ENCODE measurements at places on chromosomes 11 and 22. TPM values are rescaled to one million over a fixed set of nuclear protein-coding genes. Genes with fewer than 3 reads are reported as not detected.

DNA sequence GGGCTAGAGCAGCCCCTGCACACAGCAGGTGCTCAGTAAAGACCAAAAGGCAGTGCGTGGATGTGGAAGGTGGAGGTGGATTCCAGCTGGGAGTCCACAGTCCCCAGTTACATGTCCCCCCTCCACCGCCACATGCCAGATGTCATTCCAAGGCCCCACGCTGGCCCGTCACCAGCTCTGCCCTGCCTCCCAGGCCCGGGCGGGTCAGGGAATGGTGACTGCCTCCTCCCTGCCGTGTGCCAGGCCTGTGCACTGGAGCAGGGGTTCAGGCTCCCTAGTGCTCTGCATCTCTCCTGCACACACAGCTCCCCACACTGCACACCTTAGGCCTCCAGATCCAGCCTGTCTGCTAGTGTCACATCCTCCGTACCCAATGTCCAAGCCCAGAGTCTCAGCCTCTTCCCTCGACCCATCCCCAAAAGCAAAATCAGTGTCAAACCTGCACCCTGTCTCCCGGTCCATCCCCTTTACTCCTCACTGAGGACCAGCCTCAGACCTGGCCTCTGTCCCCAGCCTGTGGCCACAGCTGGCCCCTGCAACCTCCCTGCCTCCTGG lies 40.2 kb upstream of the PRODH start:
- DNase-seq = no peak

DNA sequence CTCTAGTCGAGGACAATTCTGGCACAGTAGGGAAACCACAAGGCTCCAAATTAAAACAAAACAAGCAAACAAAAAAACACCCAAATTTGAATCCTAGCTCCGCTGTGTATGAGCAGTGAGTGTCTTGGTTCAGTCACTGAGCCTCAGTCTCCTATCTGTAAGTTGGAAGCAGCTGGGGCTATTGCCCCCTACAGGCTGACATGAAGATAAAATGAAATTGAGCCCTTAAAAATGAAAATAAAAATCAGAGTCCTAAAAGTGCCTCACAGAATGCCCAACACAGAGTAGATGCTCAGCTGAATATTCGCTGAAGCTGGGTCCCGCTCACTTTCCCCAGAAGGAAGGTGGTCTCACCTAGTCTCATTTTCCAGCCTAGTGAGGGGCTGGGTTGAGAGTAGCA lies 65.2 kb downstream of the PDE2A start:
- no peak for DNase-seq

GRCh38 chr22:42459287-42460063 lies 27.3 kb upstream of the NFAM1 start:
- no peak for DNase-seq

DNA sequence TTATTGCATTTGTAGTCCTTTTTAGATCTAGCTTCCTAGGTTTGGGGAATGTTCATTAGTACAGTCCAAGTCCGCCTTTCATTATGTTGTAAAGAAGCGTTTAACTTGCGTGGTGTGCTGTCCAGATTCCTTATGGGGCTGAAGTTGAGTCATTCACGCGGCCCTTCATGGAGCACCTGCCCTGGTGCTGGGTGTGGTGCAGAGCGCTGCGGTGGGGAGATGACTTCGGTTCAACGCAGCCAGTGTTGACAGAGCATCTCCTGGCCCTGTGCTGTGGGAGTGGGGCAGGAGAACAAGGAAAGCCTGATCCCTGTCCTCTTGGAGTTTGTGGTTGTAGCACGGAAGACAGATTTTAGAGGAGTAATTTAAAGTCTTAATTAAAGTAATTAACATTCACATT lies 152.0 kb downstream of the TBC1D22A start:
- no peak for DNase-seq

- no peak for DNase-seq
Observed at GRCh38 chr11:31794548-31794947, 16.6 kb downstream of the PAX6 start.

GGT5 gene
- not detected for polyA plus RNA-seq

GUCY1A2 gene
- not detected for polyA plus RNA-seq

All from naive thymus-derived CD8-positive, alpha-beta T cell (primary cell).